ENCODE measurements at places on chromosomes 6 and 20. TPM values are rescaled to one million over a fixed set of nuclear protein-coding genes. Genes with fewer than 3 reads are reported as not detected.

DNA sequence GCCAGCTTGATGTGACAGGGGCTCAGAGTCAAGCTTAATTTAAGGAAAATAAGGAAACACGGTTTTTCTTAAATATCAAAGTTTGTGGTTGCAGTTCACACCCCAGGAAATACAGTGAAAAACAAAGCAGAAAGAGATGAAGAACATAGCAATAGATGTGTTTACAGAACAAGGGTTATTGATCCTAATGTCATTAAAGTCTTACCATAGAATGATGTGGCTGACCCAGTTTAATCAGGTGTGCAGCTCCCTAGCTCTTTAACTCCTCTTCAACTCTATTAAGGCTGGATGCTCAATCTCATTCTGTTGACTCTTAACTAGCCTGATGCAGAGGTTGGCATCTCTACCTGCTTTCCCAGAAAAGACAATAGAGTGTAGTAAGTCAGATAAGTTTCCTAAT, 7.5 kb upstream of the GTF3C6 start:
- DNase-seq: no peak

GRCh38 chr20:19008497-19008896, 194.9 kb downstream of the SCP2D1 start:
- DNase-seq: peak; percentile 58

DNA sequence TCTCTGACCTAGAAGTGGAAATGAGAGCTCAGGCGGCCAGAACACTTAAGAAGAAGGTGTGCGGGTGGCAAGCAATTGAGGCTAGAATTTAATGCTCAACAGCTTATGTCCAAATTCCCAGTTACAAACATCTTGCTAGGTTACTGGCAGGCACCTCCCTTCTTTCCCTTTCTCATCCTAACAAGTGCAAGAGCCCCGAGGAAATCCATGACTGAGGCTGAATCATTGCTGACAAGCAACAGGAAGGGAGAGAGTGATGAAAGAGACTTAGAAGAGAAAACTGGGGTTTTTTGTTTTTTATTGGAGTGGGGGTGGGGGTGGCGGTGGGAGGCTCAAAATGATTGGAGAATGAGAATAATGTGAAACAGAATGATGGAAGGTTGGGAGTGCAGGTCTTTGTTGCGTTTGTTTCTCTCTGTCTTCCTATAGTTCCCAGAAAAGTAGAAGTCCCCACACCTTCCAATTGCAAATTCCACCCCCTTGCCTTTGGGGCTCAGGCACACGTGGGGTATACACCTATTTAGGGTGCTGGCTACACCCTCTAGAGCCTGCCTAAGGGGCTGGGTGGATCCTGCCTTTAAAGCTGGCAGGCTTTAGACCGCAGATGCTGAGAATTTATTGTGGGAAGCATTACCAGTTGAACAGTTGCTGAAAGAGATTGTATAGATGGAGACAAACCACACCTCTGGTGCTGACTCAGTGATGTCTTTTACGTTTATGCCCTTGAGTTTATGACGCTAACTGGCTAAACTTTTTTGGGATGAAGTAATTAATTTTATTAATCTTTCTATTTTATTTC, 1.4 kb downstream of the FAM83B start:
- DNase-seq: peak; percentile 49

Gene TFAP2A
- total RNA-seq: 0.43 TPM

DNA sequence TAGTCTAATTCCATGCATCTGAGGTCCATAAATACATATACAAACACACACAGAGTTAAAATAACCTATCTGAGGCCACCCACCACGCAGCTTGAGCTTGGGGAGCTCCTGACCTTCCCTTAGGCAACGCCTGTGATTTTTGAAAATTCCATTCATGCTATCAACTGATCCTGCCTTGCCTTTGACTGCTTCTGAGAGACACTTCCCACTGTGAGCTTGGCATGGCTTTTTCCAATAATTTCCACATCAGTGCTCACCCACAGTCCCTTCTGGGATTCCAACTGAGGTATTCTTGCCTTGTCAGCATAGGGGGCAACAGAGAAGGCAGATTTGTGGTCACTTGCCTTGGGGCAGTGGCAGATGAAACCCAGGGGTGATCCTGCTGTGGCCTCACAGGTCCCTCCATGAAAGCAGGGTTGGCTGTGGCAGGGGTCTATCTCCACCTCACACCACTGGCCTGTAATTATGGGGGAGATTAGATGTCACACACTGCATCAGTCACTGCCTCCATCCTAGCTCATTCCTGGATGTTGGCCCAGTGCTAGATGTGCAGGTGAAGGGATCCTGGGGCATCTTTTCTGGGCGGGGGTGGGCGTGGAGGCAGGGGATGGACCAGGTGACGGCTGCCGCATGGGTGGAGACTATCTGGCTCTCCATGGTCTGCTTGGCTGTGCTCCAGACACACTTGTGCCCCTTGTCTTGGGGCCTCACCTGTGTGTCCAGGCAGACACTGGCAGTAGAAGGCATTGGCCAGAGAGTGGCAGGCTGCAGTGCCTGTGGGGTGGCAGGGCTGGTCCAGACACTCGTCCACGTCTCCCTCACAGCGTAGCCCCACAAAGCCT, 11.2 kb upstream of the GPSM3 start:
- no peak for DNase-seq

Gene CRISP3
- total RNA-seq: not detected

DNA sequence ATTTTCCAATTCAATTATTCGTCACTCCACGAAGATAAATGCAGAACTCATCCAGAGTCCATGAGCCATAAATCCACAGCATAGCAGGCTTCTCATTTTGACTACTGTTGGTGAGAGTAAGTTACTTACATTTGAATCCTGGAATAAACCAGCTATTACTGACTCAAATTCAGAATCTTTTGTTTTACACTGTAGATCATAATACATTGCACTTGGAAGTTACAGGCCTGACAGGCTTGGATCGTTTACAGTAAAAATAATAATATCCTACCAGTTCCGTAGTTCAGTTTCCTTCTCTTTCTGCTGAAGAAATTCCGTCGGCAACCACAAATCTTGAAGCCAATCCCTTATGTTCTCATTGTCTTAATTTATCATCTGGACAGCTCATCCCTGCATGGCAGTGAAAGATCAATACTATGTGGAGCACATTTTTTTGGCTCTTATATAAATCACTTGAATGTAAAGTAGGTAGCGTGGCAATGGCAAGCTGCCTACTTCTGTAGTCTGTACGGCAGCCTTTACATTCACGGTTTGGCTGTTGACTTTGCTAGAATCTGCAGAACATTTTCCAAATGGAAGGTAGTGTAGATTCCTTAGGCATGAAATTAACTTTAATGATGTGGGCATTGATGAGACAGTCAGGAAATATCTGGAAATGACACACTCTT, 142.9 kb downstream of the WDR27 start:
- no peak for DNase-seq

- no peak for DNase-seq
Observed at GRCh38 chr6:15915508-15916178, 213.2 kb upstream of the MYLIP start.

DNA sequence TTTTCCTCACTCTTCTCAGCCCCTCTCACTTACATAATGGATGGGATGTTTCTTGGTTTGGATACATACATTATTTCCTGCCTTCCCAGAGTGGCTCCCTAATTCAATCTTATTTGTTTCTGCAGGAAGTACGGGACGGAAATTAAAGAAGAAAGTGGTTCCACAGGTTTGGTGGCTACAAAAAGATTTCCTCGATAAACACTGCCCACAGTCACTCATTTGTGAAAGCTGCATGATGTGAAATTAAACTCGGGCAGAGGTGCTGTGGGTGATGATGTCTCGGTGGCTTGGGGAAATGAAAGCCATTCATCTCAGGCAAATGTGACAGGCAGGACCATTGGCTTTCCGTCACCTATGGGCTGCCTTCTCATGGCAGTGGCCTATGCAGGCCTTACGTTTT, 119.5 kb upstream of the KCNG1 start:
- DNase-seq: no peak

Measured in endodermal cell (in vitro differentiated cells).